A673 (cell line): ENCODE measurements at places on chromosomes 7 and 10.

DNA sequence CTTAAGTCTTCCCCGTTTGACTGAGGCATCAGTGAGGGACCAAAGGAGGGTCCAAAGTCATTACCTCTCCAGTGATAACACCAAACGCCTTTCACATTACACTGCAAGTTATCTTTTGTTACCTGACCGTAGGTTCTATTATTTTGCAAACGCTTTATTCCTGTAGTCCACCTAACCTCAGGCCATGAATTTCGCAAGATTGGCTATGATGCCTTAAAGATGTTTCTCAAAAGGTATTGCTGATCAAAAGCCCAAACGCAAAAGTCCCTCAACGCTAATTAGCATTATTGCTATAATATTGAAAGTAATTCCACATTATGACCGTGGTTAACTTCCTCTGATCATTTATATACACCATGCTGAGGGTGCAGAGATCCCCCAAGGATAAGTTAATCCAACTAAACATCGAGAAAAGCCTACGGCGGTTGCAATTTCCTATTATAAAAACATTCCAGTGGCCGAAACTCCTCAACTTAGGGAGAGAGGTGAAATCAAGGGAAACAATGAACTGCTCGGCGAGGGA, 649 bp downstream of the DNA2 start:
- no peak for DNase-seq

DNA sequence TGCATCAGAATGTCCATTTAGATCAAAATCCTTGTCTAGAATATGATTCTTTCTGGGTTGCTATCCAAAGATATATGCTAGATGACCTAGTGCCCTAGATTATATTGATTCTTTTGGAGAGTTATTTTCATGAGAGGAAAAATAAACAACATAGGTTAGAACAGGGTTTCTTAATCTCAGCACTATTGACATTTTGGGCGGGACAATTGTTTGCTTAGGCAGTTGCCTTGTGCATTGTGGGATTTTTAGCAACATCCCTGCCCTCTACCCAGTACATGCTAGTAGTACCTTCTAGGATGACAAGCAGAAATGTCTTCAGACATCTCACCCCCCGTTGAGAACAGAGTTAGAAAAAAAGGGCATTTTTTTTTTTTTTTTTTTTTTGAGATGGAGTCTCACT, 25.1 kb upstream of the LAMB1 start:
- DNase-seq, result no peak

GRCh38 chr10:131448171-131448570, 136.7 kb upstream of the TCERG1L start:
- no peak for DNase-seq

DNA sequence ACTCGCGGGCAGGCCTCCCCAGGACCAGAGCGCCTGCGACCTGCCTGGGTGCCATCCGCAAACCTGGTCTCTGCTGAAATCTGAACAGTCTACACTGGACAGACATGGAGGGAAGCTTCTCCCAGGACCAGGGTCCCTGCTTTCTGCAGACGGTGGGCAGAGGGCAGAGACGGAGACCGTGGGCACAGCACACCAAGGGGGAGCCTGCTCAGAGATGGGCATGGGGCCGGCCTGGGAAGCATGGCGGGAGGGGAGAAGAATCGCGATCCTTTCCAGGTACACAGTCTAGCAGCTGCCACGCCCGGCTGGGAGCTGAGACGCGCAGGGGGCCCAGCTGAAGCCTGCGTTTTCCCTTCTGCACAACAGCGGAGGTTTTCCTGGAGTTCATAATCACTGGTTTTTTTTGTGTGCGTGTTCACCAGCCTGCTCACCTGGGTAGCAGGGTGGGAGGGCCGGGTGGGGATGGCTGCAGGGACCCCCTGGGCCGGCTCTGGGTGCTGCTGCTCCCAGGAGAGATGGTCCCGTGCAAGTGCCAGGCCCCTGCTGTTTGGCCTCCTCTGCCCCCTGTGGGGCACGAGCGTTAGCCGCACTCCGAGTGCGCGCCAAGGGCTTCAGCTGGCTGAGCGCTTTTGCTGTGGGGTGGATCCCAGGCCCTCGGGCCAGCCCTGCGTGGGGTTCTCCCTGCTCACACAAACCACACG, 448.8 kb downstream of the DNAJB6 start:
- no peak for DNase-seq
